NCI-H2227 treated with DMSO at 0.1 percent for 48 hours (cell line): ENCODE measurements at places on chromosomes 4 and X.

GRCh38 chr4:48779095-48779997 lies 733 bp downstream of the FRYL start:
- peak; percentile 49 for DNase-seq

GRCh38 chr4:41460641-41461040 lies 77.3 kb upstream of the LIMCH1 start:
- no peak for DNase-seq

DNA sequence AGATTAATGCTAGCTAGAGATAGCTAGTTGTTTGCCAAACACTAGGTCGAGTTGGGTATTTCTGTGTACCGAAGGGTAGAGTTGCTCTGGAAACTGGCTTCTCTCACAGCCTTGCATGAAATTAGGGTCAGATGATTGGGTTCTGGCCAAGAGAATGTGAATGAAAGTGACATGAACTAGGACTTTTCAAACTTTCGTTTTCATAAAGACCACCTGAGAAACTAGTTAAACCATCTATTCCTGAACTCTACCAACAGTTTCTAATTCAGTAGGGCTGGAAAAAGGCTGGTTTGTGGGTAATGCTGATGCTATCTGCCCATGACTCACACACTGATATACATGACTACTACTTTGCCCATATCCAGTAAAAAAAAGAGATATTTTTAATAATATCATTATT lies 157.6 kb downstream of the GASK1B start:
- no peak for DNase-seq

DNA sequence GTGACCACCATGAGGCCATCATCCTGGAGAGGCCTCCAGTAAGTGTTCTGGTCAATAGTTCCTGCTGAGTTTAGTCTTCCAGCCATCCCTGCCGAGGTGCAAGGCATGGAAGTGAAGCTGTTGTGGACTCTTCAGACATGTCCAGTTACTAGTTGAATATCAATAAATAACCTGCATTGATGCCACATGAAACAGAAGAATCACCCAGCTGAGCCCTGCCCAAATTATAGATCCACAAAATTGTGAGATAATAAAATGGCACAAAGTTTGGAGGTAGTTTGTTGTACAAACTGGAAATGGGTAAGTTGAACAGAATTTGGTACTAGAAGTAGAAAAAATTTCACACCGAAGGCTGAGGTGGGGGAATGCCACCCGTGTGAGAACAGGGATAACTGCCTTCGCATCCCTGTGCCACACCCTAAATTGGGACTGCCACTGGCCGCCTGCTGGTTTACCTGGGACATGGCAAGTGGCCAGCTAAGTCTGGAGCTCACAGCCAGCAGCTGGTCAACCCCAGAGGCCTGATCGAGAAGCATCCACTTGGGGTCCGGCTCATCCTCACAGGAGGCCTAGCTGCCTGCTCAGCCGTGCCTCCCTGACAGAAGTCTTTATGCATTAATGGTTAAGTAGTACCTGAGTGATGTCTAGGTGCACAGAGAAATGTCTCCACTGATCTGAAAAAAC lies 184.5 kb downstream of the SPRY1 start:
- DNase-seq = no peak

GRCh38 chr4:70197842-70198241 lies 2.3 kb downstream of the ODAM start:
- no peak for DNase-seq

GRCh38 chrX:69234624-69235023 lies 69.4 kb upstream of the PJA1 start:
- no peak for DNase-seq

DNA sequence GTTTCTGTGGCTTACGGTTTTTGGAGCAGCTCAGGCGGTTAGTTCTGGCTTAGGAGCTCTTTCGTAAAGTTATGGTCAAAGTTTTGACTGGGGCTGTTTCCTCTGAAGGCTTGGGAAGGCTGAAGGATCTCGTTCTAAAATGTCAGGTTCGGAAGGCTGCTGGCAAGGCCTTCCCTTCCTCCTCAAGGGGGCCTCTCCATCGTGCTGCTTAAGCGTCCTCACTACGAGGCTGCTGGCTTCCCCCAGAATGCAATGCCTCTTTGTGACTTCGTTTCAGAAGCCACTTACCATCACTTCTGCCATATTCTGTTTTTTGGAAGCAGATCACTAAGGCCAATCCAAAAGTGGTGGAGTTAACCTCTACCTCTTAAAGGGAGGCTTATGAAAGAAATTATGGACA lies 1196.4 kb upstream of the TENM3 start:
- no peak for DNase-seq

DNA sequence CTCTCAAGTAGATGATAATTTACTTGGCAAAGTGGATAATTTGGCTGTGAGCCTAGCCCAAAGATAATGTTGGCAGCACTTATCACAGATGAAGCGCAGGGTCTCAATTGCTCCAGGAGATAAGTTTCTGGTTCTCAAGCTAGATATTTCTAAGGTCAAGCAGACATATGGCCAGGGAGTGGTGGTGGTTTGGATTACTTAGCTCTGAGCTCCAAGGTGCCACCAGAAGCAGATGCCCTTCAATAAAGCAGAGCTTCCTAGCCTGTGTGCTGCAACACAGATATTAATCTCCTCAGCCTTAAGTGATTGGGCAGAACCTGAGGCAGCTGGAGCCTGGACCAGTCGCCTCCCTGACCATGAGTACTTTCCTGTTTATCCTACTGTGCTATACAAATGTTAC lies 79.2 kb upstream of the NALF2 start:
- peak; percentile 4 for DNase-seq

DNA sequence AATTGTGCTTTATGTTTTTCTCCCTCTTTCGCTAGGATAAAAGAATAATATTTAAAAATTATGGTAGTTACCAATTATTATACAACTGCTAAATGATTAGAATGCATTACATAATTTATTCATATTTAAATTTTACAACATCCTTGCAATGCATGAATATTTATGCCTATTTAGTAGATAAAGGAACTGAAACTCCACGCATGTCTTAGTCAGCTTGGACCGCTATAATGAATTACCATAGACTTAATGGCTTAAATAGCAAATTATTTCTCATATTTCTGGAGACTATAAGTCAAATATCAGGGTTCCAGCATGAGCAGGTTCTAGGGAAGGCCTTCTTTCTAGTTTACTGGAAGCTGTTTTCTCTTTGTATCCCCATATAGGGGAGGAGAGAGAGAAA lies 1555.4 kb upstream of the ADGRL3 start:
- no peak for DNase-seq
